Colonic mucosa (tissue), 4 donors: ENCODE measurements at places on chromosomes 3 and 15. TPM values are rescaled to one million over a fixed set of nuclear protein-coding genes. Genes with fewer than 3 reads are reported as not detected.

DNA sequence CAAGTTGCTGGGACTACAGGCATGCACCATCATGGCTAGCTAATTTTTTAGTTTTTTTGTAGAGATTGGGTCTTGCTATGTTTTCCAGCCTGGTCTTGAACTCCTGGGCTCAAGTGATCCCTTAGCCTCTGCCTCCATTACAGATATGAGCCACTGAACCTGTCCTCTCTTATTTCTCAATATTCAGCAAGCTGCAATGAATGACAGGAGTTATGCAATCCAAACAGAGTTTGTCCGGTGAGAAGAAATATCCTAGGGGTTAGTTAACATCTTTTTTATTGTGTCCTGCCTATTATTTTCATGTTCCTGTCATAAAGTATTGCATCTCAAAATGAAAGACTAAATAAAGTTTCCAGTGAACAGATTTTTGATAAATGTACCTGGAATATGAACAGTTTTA lies 1161.4 kb downstream of the OTOL1 start:
- DNase-seq = no peak

GRCh38 chr15:43251871-43252250 lies 14.9 kb downstream of the TGM5 start:
- DNase-seq = no peak

DNA sequence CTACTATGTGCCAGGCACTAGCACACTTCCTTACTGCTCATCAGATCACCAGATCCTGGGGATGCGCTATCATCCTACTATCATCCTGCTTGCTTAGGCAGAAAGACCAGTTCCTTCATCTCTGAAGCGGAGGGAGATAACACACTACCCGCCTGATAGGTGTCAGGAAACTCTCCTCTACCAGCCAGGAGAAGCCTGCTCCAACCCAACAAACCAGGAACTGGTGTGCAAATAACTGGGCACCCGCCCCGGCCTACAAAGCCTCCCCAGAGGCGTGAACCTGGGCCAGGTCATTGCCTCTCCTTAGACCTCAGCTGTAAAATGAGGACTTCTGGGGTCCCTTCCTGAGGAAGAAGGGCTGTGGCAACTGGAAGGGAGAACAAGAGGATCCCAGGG lies 61.5 kb downstream of the HOMER2 start:
- no peak for DNase-seq

GRCh38 chr15:35993196-35993595 lies 447.2 kb upstream of the DPH6 start:
- no peak for DNase-seq

DNA sequence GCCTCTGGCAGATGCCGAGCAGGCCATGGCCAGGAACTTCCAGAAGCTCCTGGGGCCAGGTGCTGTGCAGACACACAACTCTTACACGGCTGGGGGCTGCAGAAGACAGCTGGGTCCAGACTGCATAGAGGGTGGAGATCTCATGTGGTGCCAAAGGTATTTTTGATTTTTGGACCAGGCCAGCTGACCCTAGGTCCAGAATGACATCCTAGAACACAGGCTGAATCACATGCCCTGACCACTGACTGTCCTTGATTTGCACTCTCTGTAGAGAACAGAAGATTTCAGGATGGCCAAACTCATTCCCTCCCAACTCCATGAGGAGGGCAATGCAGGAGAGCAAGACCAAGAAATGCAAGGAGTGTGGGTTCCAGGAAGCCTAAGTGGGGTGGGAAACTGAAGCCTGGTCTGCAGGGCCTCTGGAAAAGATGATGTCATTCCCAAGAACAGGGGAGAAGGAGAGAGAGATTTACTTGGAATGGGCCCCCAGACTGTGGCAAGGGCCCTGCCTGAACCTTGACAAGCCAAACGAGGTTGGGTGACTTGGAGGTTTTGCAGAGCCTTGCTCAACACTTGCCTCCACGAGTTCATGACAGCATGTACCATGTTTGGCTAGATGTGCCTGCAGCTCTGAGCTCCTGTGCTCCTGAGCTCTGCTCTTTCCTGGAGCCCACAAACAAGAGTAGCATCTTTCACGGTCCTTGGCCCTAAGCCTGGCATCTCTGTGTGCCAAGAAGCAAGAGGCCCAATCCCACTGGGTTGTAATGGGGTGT lies 38.5 kb upstream of the CTSH start:
- DNase-seq = no peak

GRCh38 chr3:70863049-70863448 lies 550.6 kb upstream of the MDFIC2 start:
- no peak for DNase-seq

DNA sequence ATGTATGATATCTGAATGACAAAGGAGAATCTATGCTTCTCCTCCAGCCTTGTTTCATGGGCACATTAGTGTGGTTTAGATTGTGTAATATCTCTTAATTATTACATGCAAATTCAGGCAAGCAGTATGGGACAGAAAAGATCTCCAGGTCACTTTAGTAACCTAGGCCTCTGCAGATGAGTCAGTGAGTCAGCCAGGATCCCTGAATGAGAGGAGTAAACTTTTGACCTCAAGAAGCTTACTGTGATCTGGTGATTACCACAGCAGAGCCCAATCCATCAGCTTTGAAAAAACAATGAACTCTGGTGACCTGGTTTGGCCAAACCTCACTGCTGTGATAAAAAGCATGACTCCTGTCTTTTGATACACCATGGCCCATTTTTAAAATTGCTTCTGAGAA lies 107.8 kb downstream of the LRRN1 start:
- DNase-seq = no peak

DNA sequence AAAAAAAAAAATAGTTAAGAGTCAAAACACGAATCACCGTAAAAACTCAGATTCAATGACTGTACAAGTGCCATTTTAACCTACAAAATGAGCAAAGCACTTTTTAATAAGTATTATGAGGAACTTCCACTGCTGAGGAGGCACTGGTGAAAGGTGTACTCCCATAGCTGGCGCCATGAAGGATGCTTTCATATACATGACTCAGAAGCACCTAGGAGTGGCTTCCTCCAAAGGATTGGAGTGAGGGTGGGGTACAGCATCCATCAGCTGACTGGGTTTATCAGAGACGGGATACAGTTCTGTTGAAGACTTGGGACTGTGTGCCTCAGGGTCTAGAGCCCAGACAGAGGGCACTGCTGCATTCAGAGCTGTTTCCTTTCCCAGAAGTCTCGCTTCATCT lies 60.9 kb upstream of the MEX3B start:
- DNase-seq = no peak

DNA sequence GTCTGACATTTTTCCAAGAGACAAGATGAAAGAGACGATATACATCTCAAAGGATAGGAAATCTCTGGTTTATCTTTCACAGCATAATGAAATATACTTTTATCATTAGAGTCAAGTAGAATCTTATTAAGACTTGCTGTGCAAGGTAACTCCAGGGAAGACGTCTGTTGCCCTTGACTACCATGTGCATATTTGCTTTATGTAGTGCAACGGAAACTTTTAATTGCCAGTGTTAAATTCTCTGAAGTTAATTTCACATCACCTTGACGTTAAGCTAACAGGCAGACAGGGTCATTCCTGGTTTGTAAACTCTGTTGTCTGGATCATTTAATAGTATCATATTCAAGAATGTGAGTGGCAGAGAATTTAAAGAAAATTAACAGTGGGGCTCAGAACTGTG lies 82.8 kb downstream of the LRTM1 start:
- DNase-seq = no peak

DNA sequence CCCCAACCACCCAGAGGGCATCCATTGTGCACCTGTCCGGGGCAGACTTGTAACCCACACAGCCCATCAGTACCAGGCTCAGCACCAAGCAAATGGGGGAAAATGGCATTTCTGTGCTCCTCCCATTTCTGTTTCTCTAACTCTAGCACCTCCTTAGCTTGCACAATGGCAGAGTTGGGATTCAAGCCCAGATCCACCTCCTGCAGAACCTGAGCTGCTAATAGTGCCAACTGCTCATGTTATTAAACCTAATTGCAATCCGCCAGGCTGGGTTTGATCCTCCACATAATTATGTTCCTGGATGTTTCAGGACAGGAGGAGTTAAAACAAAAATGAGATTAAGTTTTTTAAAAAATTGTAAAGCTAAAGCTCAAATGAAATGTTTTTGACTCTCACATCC lies 235.0 kb downstream of the OCA2 start:
- no peak for DNase-seq

DNA sequence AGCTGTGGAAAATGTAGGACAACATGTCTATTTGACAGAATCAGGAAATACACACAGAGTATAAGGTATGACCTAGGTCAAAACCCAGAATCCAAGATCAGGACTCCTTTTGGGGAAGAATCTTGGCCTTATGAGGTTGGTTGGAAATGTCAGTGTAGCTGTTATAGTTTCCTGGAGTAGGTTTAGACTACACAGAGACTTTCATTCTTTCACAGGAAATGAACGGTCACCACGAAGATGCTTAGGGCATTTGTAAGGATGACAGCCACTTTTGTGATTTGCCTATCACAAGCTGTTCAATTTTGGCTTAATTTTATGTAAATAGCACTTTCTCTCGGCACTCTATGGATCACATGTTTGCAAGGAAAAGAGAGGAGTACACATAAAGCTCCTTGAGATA lies 18.6 kb upstream of the ZBTB20 start:
- DNase-seq = no peak

DNA sequence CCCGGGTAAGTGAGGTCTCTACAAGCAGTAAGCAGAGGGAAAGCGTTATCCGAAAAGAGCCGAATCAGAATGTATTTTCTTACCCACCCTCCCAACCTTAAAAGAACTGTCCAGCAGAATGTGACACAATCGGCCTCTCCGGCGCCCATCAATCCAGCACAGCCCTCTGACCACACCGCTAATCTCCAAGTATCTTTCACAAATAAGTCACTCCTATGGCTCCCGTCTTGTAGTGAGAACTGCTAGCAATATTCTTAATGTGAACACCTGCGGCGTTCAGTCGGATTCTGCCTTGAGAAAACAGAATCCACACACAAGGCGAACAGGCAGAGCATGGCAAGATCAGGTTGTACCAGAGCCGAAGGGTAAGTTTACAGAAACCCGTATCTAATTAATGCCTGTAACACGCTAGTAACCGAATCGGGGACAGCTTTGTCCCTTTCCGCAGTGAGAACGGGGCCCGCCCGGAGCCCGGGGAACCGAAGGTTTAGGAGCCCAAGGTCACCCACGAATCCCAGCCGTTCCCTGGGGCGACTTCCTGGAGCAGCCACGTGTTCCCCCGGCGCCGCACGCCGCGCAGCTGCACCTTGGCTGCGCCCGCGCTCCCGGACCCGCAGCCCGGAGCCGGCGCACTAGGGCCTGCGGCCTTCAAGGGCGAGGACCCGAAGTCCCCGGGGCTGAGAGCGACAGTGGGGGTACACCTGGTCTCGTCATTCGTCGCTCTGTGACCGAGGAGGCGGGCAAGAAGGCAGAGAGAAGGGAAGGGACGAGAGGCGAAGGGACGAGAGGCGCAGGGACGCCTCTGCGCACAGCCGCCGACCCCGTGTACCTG lies 672 bp downstream of the TFRC start:
- DNase-seq = peak; percentile 76

GRCh38 chr3:150936693-150937092 lies 31.5 kb upstream of the MINDY4B start:
- DNase-seq = no peak

DNA sequence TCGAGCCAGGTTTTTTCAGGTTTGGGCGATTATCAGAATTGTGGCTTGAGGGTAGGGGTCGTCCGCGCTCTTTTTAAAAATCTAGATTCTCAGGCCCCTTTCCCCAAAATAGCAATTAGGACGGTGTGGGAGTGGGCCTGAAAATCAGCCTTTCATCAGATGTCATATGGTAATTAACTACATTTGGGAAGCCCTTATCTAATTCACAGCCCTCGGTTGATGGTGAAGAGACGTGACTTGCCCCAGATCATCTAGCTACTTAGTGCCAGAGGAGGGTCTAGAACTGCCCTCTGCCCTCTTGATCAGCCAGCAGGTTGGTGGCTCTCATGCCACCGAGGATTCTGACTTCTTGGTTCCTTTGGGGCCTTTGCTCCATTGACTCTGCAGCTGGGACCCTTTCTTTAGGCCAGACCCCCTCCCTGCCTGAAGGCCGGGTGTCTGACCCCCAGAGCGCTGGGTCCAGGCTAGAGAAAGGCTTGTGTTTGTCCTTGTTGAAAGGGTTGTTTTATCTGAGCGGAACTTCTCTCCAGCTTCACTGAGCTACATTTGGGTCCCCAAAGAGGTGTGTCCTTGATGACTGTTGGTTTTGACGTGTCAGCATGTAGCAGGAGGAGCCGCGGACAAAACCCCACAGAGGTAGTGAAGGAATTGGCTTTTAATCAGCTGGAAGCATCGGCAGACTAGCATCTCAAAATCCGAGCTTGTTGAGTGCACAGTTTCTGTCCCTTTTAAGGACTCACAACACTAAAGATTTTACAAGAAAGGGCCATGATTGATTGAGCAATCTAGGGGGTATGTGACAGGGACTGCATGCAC lies 857 bp downstream of the AEN start:
- peak; percentile 24 for DNase-seq

- DNase-seq = no peak
These were observed 6.4 kb downstream of the NUDT16 start for GRCh38 chr3:131387796-131388489.

DNA sequence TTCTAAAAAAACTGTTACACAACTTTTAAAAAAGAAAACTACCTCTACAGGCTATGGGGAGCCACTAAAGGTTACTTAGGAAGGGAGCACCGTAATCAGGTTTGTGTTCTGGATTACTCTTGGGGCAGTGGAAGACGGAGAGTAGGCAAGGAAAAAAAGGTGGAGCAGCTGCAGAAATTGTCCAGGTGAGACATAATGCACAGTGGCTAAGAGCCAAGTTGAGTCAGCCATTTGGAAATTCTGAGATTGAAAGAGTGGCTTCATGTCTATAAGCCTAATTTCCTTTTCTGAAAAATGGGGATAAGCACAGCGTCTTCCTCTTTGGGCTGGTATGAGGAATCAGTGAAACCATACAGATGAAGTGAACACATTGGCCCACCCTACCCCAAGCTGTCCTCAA lies 195.2 kb downstream of the CADPS start:
- no peak for DNase-seq

DNA sequence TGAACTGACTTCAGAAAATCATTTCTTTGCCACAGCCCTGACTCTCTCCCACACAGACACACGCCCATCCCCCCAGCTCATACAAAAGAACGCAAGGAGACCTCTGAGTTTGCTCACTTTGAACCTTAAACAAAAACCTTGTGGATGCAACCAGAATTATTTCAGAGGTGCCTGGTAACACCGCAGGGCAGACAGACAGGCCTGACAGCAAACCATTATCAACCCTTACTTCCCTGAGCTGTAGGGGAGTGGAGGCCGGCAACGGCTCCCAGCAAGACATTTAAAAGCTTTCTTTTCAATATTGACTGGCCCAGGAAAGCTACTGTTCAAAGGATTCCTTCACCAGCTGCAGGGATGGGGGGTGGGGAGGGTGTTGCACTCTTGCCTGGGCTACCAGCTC lies 2.0 kb upstream of the EFCC1 start:
- no peak for DNase-seq

The PODXL2 gene
- 12.1 TPM for total RNA-seq

The ITIH1 gene
- total RNA-seq = 0.91 TPM

The NRROS gene
- 2.1 TPM for total RNA-seq

The CCDC39 gene
- not detected for total RNA-seq

The ENTPD3 gene
- 0.22 TPM for total RNA-seq

The EPB42 gene
- total RNA-seq = not detected

The STRC gene
- total RNA-seq = 0.74 TPM

The ARHGAP31 gene
- total RNA-seq = 8.9 TPM

The ERC2 gene
- total RNA-seq = 0.30 TPM

The TERB2 gene
- total RNA-seq = not detected

The COL6A5 gene
- total RNA-seq = 0.15 TPM

The ABHD6 gene
- 24.5 TPM for total RNA-seq

The RTP4 gene
- total RNA-seq = 5.3 TPM

The HYAL3 gene
- 2.5 TPM for total RNA-seq
